GM12864 (cell line): ENCODE measurements at places on chromosomes 6 and 20.

DNA sequence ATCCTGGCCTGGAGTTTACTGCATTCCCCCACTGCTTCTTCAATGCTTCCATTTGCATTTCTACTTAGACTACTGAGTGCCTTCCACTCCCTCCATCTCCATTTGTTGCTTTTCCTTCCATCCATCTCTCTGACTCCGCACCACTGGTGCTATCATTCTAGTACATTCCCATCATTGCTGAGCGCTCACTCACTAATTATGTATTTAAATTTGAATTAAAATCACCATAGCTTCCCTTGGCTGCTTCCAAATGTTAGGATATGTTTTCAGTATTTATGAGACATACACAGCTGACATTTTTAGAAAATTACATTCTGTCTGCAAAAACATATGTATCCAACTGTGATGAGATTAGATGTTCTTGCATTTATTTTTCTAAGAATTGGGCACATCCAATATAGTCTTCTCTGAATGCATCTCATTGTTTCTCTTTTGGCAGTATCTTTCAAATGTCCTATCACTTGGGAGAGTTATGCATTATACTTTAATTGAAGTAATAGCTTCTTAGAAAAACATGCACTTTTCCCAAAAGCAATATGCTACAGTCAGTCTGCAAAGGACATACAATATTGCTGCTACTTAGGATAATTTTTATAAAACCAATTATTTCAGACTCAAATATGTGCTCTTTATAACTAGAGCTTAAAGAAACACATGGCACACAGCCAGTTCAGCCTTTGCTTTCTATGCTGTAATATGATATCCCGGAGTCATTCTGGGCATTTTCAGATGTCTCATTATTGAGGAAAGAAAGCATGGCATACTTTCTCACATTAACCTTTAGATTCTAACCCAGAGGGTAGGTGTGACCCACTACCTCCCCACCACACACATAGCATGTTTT is 12.1 kb upstream of the COL21A1 start:
- no peak for DNase-seq

- DNase-seq: no peak
These were observed 12.4 kb downstream of the FHL5 start for GRCh38 chr6:96575359-96575758.

GRCh38 chr20:37095108-37095598 is 644 bp downstream of the RBL1 start:
- no peak for DNase-seq

- no peak for DNase-seq
These were observed 44.9 kb downstream of the IRF4 start for GRCh38 chr6:436308-437036.

GRCh38 chr6:168062346-168063289 is 16.4 kb downstream of the FRMD1 start:
- DNase-seq: no peak
